Stimulated activated CD8-positive, alpha-beta memory T cell treated with anti-CD3 and anti-CD28 coated beads, Interleukin-7, amount 100 ng/mL, for 48 hours (primary cell): ENCODE measurements at places on chromosomes 6 and 20.

DNA sequence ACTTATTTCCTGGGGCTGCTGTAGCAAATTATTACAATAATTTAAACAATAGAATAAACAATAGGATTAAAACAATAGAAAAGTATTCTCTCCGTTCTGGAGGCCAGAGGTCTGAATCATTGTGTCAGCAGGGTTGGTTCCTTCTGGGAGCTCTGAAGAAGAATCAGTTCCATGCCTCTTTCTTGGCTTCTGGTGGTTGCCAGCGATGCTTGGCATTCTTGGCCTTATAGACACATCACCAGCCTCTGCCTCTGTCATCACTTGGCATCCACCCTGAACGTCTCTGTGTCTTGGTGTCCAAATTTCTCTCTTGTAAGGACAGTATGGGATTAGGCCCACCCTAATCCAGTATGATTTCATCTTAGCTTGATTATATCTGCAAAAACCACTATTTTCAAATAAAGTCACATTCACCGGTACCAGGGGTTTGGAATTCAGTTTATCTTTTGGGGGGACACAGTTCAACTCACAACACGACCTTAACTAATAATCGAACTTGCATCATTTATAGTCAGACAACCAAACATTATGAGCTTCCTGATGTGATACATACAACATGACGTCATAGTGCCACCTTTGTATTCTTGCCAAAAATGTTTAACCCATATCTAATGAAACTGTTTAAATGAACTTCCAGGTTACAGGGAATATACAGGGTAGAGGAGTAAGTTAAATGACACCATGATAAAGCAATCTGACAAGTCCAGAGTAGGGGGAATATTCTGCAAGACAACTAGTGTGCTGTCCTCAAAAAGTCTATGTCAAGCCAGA lies 84.7 kb upstream of the RNF24 start:
- no peak for DNase-seq

DNA sequence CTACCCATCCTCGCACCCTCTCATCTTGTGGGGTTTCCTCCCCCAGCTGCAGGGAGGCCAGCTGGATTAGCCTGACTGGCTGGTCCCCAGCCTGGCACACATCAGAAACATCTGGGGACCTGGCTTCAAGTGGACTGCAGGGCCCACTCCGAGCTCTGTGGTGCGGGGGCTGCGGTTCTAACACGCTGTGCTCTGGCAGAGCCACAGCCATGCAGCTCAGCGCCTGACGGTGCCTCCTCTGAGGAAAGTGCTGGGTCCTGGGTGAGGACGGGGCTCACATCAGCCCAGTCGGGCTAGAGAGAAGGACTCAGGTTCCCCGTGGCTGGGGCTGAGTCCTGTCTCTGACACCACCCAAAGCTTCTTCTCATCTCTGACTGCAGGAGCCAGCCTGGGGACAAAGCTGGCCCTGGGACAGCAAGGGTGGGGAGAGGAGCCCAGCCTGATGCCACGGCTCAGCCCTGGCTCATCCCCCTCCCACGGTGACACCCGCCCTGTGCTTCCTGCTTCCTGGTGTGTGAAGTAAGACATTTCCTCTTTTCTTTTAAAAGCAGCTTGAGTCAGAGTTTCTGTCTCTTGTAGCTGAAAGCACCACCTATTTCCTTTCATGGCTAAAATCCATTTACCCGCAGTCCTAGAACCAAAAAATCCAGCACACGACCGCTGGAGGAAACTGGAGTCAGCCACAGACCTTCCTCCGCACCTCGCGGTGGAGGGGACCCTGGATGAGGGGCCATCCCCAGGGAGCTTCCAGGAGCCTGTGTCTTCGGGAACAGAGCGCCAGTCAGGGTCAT lies 127.4 kb upstream of the AFDN start:
- DNase-seq = peak; percentile 47

- no peak for DNase-seq
These were observed 25.7 kb downstream of the BMP7 start for GRCh38 chr20:57240581-57241362.

- DNase-seq = no peak
These were observed 82.8 kb downstream of the ATRN start for GRCh38 chr20:3553663-3554062.
